ENCODE measurements at places on chromosomes 6 and 20.

DNA sequence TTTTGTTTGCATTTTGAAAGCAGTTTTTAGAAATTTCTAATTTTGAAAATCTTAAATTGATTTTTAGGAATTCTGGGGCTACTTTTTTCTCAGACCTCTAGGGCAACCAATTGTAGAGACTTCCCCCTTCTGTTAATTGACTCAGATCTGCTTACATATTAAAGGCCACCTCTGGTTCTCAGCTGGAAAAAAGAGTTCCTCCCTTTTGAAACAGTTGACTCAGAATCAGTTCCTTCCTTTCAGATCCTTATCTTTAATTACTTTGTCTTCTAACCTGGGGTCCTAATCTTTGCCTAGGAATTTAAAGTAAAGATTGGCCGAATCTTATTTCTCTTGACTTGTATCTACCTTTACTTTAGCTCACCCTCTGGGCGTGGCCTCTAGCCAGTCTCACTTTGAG is 146.8 kb downstream of the LAMA2 start:
- DNase-seq, result no peak

- no peak for DNase-seq
Observed at GRCh38 chr6:107443608-107444267, 15.6 kb downstream of the PDSS2 start.

GRCh38 chr6:89190741-89191140 is 26.4 kb downstream of the GABRR1 start:
- DNase-seq, result no peak

GRCh38 chr20:64216036-64216435 is 39.5 kb upstream of the PCMTD2 start:
- no peak for DNase-seq
